ENCODE measurements at places on chromosomes 2 and 18.

DNA sequence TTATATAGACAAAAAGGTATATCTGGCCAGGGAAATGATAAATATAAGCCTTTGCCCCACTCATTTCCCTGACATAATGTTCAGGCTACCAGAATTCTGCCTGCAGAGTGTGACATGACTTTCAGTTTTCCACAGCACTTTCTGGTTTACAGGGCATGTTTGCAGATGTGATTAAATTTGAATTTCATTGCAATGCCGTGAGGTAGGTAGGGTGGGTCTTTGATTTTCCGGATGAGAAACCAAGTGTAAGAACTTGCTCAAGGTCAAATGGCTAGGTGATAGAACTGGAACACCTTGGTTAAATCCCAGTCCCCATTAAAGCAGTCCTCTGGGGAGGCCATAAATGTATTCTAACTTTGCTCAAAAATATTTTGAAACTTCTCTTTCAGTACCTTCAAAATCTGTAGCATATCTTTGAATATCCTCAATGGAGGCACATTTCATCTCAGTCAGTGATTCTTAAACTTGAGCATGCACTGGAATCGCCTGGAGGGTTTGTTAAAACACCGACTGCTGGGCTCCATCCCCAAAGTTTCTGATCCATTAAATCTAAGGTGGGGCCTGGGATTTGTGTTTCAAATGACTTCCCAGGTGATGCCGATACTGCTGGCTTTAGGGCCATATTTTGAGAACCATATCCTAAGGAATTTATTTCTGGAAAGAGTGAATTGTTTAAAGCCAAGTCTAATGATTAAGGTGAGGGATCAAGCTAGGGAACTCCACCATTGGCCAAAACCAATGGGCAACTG is 35.0 kb downstream of the MRPL33 start:
- H3K27me3 ChIP-seq: no peaks in the 10 kb centered on the region
- H3K4me1 ChIP-seq: no peaks in the 10 kb centered on the region
- no peak overlapping the region for H3K4me3 ChIP-seq
- no peak overlapping the region for H3K27ac ChIP-seq
- no peak for DNase-seq
- H3K36me3 ChIP-seq: peaks cover 2% of the 10 kb centered on the region

- no peak overlapping the region for H3K4me3 ChIP-seq
- peak; percentile 30 for DNase-seq
- H3K27me3 ChIP-seq: no peaks in the 10 kb centered on the region
- peaks cover 5% of the 10 kb centered on the region for H3K4me1 ChIP-seq
- no peaks in the 10 kb centered on the region for H3K36me3 ChIP-seq
These were observed 62.2 kb upstream of the PMAIP1 start for GRCh38 chr18:59837586-59837985.

DNA sequence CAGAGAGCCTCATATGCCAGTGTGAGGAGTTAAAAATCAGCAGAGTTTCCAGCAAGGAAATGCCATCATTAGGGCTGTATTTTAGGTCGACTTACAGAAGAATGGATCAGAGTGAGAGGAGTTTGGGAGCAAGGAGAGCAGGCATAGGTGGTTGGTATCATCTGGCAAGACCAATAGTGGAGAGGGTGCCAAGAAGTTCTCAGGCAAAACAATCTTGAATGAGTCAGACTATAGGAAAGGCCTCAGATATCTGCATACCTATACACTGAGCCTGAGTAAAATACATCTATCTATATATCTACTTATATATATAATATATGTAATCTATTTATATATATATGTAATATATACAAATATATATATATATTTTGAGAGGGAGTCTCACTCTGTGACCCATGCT is 57.3 kb downstream of the TMEFF2 start:
- no peak overlapping the region for H3K4me3 ChIP-seq
- DNase-seq: no peak
- H3K4me1 ChIP-seq: no peaks in the 10 kb centered on the region

DNA sequence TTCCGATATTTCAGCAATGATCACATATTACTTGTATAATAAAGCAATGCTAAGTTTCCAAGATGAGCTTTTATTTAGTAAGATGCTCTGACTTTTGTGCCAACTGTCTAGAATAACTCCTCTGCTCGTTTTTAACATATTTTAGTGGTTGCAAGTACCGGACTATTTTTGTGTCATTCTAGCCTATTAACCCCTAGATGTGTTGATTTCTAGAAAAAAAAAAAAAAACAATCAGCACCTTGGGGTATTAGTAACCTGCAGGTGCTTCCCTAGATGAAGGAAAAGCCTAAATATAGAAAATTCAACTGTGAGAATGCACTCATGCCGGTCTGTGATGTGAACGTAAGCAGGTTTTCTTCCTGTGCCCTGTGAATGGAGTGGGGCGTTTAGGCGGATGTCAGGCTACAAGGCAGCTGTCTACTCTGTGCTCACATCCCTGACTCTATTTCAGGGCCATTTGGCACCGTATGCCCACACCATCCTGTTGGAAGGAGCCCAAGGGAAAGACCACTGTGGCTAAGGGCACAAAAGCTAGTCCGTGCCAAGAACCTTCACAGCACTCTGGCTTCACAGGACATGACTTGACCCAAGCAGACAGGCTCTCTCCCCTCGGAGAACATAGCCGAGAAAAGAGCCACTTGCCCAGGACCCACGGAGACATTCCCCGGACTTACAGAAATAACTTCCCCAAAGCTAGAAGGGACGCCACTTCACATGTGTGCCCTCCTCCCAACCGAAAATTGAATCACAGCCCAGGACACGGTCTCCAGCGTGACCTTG is 60.9 kb upstream of the AGAP1 start:
- no peak overlapping the region for H3K4me3 ChIP-seq
- no peaks in the 10 kb centered on the region for H3K36me3 ChIP-seq
- no peaks in the 10 kb centered on the region for H3K4me1 ChIP-seq
- H3K27ac ChIP-seq: no peak overlapping the region

DNA sequence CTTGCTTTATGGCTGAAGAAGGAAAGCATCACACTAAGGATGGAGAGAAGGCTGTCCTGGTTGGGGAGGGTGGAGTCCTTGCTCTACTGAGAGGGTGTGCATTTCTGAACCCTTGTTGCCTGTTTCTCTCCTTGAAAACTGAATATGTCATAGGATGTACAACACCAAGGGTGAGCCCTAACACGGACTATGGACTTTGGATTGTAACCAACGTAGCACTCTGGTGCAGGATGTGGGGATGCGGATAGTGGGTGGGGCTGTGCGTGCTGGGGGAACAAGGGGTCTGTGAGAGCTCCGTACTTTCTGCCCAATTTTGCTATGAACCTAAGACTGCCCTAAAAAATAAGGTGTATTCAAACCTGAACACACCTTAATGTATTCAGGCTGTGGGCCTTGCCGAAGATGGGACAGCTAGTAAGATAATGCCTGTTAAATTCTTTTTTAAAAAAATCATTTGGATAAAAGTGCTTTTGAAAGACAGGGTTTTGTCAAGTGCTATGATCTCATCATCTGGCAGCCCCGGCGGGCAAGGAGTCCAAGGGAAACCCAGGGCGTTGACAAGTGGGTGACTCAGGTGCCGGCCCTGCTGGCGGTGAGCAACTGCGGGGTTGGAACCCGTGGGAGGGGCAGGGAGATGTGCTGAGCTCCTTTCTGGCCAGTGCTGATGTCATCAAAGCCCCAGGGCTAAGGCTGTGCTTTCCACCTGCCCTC is 54.0 kb downstream of the GATA6 start:
- no peak overlapping the region for H3K4me3 ChIP-seq
- peaks cover 34% of the 10 kb centered on the region for H3K4me1 ChIP-seq
- H3K27me3 ChIP-seq: no peaks in the 10 kb centered on the region
- DNase-seq: no peak

GRCh38 chr2:205324355-205324754 is 357.9 kb upstream of the NRP2 start:
- H3K27ac ChIP-seq: no peak overlapping the region
- H3K36me3 ChIP-seq: no peaks in the 10 kb centered on the region
- no peak for DNase-seq
- no peak overlapping the region for H3K4me3 ChIP-seq
- no peaks in the 10 kb centered on the region for H3K27me3 ChIP-seq

DNA sequence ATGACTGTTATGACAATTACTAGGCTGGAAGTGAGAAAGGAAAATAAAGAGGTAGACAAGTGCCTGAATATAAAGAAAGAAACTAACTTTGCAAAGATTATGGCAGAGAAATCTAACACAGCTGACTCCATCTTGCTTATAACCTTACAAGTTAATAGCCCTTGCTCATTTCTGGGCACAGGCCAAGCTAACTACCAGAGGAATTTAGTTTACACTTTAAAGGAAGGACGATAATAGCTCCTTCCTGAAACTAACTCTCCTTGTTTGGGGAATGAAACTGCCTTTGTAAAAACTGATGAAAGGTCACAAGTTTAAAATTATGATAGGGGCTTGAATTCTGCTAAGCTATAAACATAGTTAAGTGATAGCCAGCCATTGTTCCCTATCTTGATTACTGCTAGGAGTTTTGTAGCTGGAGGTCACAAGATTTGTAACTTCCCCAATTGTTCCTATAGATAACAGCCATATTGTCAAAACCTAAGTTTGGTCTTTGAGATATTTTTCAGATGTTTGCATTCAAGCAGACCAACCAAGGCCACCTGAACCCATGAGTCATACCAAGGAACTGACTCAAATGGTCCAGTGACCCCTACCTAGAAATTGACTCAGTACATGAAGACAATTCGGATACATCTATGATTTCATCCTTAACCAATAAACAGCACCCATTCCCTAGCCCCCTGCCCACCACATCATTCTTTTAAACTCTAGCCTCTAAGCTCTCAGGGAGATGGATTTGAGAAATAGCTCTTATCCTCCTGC is 209.2 kb upstream of the LRATD1 start:
- no peak overlapping the region for H3K4me3 ChIP-seq
- no peak for DNase-seq
- no peak overlapping the region for H3K27ac ChIP-seq
- H3K27me3 ChIP-seq: no peaks in the 10 kb centered on the region
- H3K4me1 ChIP-seq: no peaks in the 10 kb centered on the region

GRCh38 chr2:54040685-54041084 is 69.9 kb upstream of the PSME4 start:
- no peaks in the 10 kb centered on the region for H3K4me1 ChIP-seq
- H3K27ac ChIP-seq: no peak overlapping the region
- H3K27me3 ChIP-seq: no peaks in the 10 kb centered on the region
- H3K36me3 ChIP-seq: peaks cover 2% of the 10 kb centered on the region

- H3K36me3 ChIP-seq: peaks cover 4% of the 10 kb centered on the region
- H3K27me3 ChIP-seq: no peaks in the 10 kb centered on the region
- no peak overlapping the region for H3K27ac ChIP-seq
- no peaks in the 10 kb centered on the region for H3K4me1 ChIP-seq
- no peak for DNase-seq
- no peak overlapping the region for H3K4me3 ChIP-seq
These were observed 20.7 kb downstream of the RAMP1 start for GRCh38 chr2:237879991-237880560.

- H3K27ac ChIP-seq: no peak overlapping the region
- no peaks in the 10 kb centered on the region for H3K4me1 ChIP-seq
- no peak for DNase-seq
- H3K27me3 ChIP-seq: no peaks in the 10 kb centered on the region
These were observed 886.2 kb upstream of the NRXN1 start for GRCh38 chr2:51918113-51918512.

DNA sequence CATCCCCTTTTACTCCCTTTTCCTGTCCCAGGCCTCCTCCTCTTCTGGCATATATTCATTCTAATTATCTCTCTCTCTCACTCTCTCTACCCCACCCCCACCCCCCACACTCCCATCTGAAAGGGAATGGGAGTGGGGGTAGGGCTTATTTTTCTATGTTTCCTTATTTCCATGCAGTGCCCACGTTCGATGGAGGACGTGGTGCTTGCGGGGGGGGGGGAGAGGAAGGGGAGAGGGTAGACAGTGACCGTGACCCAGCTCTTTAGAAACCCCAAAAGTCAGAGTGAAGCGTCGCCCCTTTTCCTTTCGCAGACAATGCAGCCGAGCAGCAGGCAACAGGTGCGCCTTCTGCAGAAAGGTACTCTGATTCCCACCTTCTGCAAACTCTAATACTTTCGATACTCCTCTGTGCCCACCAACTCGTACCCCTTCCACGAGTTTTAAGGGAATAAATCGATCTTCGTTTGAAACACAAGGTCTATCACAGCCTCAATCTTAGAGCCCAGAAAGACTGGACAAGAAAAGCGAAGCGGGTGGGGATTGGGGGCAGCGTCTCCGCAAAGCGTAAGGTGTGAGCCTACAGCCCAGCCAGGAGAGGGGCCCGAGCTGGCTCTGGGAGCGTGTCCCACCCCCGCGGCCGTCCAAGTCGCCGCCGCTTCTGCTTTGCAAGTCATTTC is 891 bp upstream of the NR4A2 start:
- DNase-seq: peak; percentile 39
- peaks cover 63% of the 10 kb centered on the region for H3K36me3 ChIP-seq
- H3K4me1 ChIP-seq: peaks cover 56% of the 10 kb centered on the region
- peak overlapping the region; percentile 97 for H3K4me3 ChIP-seq
- H3K27ac ChIP-seq: peak overlapping the region; percentile 100

DNA sequence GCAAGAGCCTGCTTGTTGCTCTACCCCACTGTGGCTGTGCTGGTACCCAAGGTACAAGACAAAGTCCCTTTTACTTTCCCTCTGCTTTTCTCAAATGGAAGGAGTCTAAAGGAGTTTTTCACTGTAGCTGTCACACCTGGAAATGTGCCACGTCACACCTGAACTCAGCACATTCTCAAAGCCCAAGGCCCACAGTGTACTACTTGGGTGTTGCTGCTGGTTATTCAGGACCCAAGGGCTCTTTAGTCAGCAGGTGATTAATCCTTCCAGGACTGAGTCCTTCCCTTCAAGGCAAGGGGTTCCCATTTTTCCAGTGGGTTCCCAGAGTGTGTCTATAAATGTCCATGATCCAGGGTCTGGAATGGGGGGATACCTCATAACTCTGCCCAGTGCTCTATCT is 63.2 kb upstream of the STK39 start:
- H3K4me3 ChIP-seq: no peak overlapping the region
- H3K4me1 ChIP-seq: no peaks in the 10 kb centered on the region
- H3K36me3 ChIP-seq: no peaks in the 10 kb centered on the region
- no peak for DNase-seq

- DNase-seq: no peak
- peaks cover 3% of the 10 kb centered on the region for H3K36me3 ChIP-seq
- H3K4me3 ChIP-seq: no peak overlapping the region
- H3K27me3 ChIP-seq: peaks cover 27% of the 10 kb centered on the region
- H3K27ac ChIP-seq: no peak overlapping the region
These were observed 8.3 kb upstream of the RNF103 start for GRCh38 chr2:86631846-86632485.

- no peaks in the 10 kb centered on the region for H3K27me3 ChIP-seq
- peaks cover 18% of the 10 kb centered on the region for H3K4me1 ChIP-seq
- peak overlapping the region; percentile 84 for H3K4me3 ChIP-seq
- no peak for DNase-seq
These were observed 70.8 kb upstream of the SLC1A4 start for GRCh38 chr2:64918220-64918886.

DNA sequence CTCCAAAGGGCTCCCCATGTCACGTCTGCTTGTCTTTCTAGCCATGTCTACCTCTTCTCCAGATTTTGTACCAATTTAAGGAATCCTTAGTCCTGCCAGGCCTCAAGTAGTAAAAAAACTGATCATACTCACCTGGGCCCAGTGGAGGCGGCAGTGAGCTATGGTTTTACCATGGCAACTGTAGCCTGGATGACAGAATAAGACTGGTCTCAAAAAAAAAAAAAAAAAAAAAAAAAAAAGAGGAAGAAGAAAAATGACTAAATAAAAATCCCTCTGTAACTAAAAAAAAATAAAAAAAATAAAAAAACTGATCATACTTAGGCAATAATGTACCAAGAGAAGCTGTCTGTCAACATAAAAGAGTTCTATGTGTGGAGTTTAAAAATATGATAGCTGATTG is 221.6 kb downstream of the NR4A2 start:
- no peaks in the 10 kb centered on the region for H3K4me1 ChIP-seq
- no peak for DNase-seq
- H3K36me3 ChIP-seq: no peaks in the 10 kb centered on the region
- H3K27ac ChIP-seq: no peak overlapping the region
- H3K27me3 ChIP-seq: peaks cover 12% of the 10 kb centered on the region

Measured in central memory CD8-positive, alpha-beta T cell (primary cell).